ENCODE measurements at places on chromosomes 6 and 20. TPM values are rescaled to one million over a fixed set of nuclear protein-coding genes. Genes with fewer than 3 reads are reported as not detected.

OPRM1 gene
- not detected for polyA plus RNA-seq

FUCA2 gene
- 13.1 TPM for polyA plus RNA-seq

TTLL9 gene
- not detected for polyA plus RNA-seq

AVP gene
- polyA plus RNA-seq: not detected

KCNK16 gene
- not detected for polyA plus RNA-seq

- DNase-seq: no peak
Measured at GRCh38 chr6:139265512-139266190, 26.1 kb downstream of the TXLNB start.

GRCh38 chr6:8749465-8749864, 314.1 kb upstream of the SLC35B3 start:
- DNase-seq: no peak

- DNase-seq: no peak
Measured at GRCh38 chr20:58019027-58019849, 209.2 kb downstream of the ANKRD60 start.

All from naive thymus-derived CD8-positive, alpha-beta T cell (primary cell).